ENCODE measurements at places on chromosomes 11 and 22. TPM values are rescaled to one million over a fixed set of nuclear protein-coding genes. Genes with fewer than 3 reads are reported as not detected.

TRIM29 gene
- not detected for total RNA-seq

PKDREJ gene
- total RNA-seq, result not detected

PICALM gene
- total RNA-seq, result 166 TPM

DNA sequence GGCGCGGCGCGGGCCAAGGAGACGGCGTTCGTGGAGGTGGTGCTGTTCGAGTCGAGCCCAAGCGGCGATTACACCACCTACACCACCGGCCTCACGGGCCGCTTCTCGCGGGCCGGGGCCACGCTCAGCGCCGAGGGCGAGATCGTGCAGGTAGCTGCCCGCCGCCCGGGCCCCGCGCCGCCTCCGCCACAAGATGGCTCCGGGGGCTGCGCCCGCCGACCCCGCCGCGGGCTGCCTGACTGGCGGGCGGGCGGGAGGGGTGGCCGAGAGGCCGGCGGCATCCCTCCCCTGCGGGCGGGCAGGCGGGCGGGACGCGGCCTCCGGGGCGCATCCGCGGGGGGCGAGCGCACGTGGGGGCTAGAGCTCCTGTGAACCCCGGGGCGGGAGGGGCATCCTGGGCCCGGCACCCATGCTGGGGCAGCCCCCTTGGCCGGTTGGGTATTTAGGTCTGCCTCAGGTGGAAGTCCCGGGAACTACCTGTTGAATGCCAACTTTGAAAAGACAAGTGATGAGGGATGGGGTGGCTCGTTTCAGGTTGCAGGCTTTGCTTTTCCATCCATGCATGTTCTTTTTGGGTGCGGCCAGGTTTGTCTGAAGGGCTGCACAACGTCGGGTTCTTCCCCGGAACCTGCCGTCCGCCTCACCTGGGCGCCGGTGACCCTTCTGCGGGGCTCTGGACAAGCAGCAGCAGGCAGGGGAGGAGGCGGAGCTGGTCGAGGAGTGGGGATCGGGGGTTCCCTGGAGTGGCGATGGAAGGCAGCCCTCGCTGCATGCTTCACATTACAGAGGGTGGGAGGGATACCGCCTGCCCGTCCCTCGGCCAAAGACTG, 760 bp downstream of the ZNRF3 start:
- DNase-seq, result no peak
- no peaks in the 10 kb centered on the region for H3K36me3 ChIP-seq
- H3K4me1 ChIP-seq, result peaks cover 8% of the 10 kb centered on the region
- H3K27ac ChIP-seq, result no peak overlapping the region

- H3K36me3 ChIP-seq, result peaks cover 34% of the 10 kb centered on the region
- no peak for DNase-seq
- no peak overlapping the region for H3K27ac ChIP-seq
- no peak overlapping the region for H3K4me3 ChIP-seq
- H3K27me3 ChIP-seq, result no peaks in the 10 kb centered on the region
- peaks cover 48% of the 10 kb centered on the region for H3K4me1 ChIP-seq
These were observed 4.7 kb downstream of the STX3 start for GRCh38 chr11:59759900-59760299.

GRCh38 chr22:36833073-36833472, 16.2 kb upstream of the PVALB start:
- H3K4me3 ChIP-seq, result no peak overlapping the region
- no peak overlapping the region for H3K27ac ChIP-seq
- DNase-seq, result no peak

DNA sequence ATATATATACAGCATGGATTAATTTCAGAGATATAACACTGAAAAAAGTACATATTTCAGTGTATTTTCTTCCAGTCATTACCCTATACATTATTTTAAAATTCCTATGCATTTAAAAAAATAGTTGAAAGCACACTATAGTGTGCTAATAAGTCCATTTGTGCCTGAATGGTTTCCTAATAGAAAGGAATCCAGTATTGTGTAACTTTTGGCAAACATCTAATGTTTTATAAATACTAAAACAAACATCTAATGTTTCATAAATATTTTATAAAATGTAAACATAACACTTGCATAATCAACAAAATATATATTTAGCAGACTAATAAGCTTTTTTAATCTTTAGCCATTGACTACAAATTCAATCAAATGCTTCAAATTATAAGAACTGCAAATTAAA, 126.6 kb upstream of the FIBIN start:
- H3K27me3 ChIP-seq, result no peaks in the 10 kb centered on the region
- no peak for DNase-seq
- H3K36me3 ChIP-seq, result no peaks in the 10 kb centered on the region
- no peak overlapping the region for H3K27ac ChIP-seq

Measured in activated CD8-positive, alpha-beta memory T cell treated with anti-CD3 and anti-CD28 coated beads, Interleukin-2, amount 10 ng/mL, durations not matched to agents 7 days and 5 days (primary cell).